ENCODE measurements at places on chromosomes 1 and 21. TPM values are rescaled to one million over a fixed set of nuclear protein-coding genes. Genes with fewer than 3 reads are reported as not detected.

Gene ZNF436
- 6.1 TPM for total RNA-seq

Gene IKBKE
- total RNA-seq: 9.0 TPM

Gene MSH4
- 0.49 TPM for total RNA-seq

Gene LCE1D
- total RNA-seq: not detected

Gene CDCA8
- 35.4 TPM for total RNA-seq

Gene ACBD3
- 38.5 TPM for total RNA-seq

Gene RHBDL2
- not detected for total RNA-seq

Gene DCST1
- total RNA-seq: not detected

- no peak overlapping the region for H3K27ac ChIP-seq
- H3K4me3 ChIP-seq: no peak overlapping the region
- H3K27me3 ChIP-seq: no peaks in the 10 kb centered on the region
- no peak for DNase-seq
- H3K4me1 ChIP-seq: no peaks in the 10 kb centered on the region
- no peaks in the 10 kb centered on the region for H3K36me3 ChIP-seq
Observed at GRCh38 chr1:221983444-221983843, 241.6 kb upstream of the DUSP10 start.

- no peak overlapping the region for H3K4me3 ChIP-seq
- H3K36me3 ChIP-seq: no peaks in the 10 kb centered on the region
- no peaks in the 10 kb centered on the region for H3K4me1 ChIP-seq
- no peak for DNase-seq
Observed at GRCh38 chr1:76857973-76858372, 9.3 kb upstream of the ST6GALNAC5 start.

DNA sequence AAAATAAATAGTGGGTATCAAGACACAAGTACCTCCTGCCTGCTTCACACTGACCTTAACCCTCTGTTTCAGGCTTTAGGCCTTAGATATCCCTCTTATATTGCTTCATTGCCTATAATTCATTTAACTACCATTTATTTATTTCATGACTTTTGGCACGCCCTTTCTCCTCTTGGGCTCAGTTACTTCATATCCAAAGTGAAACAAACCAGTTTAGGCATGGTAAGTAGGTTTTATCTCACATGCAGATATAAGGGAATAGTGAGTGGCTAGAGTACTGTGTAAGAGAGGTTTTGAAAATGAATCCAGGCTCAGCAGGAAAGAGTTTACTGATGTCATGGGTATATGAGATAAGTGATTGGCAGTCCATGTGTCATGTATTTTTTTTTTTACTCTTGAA, 69.8 kb upstream of the BEND5 start:
- no peaks in the 10 kb centered on the region for H3K36me3 ChIP-seq
- H3K27ac ChIP-seq: no peak overlapping the region
- no peaks in the 10 kb centered on the region for H3K4me1 ChIP-seq
- DNase-seq: no peak

GRCh38 chr1:54371038-54371941, 34.9 kb downstream of the SSBP3 start:
- no peaks in the 10 kb centered on the region for H3K36me3 ChIP-seq
- H3K4me3 ChIP-seq: no peak overlapping the region
- H3K27ac ChIP-seq: no peak overlapping the region
- H3K4me1 ChIP-seq: no peaks in the 10 kb centered on the region
- H3K27me3 ChIP-seq: no peaks in the 10 kb centered on the region
- DNase-seq: no peak

GRCh38 chr1:152022474-152022873, 14.3 kb downstream of the S100A11 start:
- H3K36me3 ChIP-seq: no peaks in the 10 kb centered on the region
- peaks cover 18% of the 10 kb centered on the region for H3K4me1 ChIP-seq
- no peak overlapping the region for H3K4me3 ChIP-seq

GRCh38 chr1:86714159-86714558, 9.8 kb downstream of the SH3GLB1 start:
- no peak overlapping the region for H3K27ac ChIP-seq
- no peaks in the 10 kb centered on the region for H3K36me3 ChIP-seq
- no peaks in the 10 kb centered on the region for H3K27me3 ChIP-seq
- DNase-seq: no peak

GRCh38 chr1:176479971-176480370, 17.0 kb downstream of the PAPPA2 start:
- no peak overlapping the region for H3K4me3 ChIP-seq
- DNase-seq: no peak
- H3K27me3 ChIP-seq: peaks cover 1% of the 10 kb centered on the region
- no peaks in the 10 kb centered on the region for H3K4me1 ChIP-seq
- no peaks in the 10 kb centered on the region for H3K36me3 ChIP-seq

DNA sequence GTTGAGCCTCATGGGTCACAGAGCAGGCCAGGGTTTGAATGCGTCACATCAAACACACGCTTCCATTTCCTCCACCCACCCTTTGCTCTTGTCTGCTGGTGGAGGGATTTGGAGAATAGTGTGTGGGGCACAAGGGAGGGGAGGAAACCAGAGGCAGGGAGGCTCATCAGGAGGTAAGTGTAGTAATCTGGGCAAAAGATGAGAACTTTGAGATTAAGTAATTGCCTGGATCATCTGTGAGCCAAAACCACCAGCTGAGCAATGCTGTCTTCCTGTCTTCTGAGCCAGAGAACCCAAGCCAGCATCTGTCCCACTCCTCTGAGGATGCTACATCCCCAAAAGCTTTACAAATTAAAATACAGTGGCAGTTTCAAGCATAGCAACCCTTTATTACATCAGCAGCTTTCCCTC, 45.2 kb downstream of the C8B start:
- H3K4me1 ChIP-seq: peaks cover 9% of the 10 kb centered on the region
- DNase-seq: no peak
- no peak overlapping the region for H3K27ac ChIP-seq

DNA sequence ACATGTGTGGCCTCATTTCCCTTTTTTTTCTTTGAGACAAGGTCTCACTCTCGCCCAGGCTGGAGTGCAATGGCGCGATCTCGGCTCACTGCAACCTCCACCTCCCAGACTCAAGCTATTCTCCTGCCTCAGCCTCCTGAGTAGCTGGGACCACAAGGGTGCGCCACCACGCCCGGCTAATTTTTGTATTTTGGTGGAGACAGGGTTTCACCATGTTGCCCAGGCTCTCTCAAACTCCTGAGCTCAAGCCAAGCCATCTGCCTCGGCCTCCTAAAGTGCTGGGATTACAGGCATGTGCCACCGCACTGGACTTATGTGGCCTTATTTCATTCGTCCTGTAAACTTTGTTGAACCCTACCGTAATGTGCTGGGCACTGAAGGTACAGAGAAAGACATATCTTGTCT, 569 bp upstream of the WARS2 start:
- H3K27ac ChIP-seq: no peak overlapping the region
- peak; percentile 56 for DNase-seq
- H3K4me3 ChIP-seq: peak overlapping the region; percentile 45
- no peaks in the 10 kb centered on the region for H3K27me3 ChIP-seq
- no peaks in the 10 kb centered on the region for H3K36me3 ChIP-seq

- no peaks in the 10 kb centered on the region for H3K4me1 ChIP-seq
- no peak overlapping the region for H3K4me3 ChIP-seq
- H3K27me3 ChIP-seq: no peaks in the 10 kb centered on the region
- no peak overlapping the region for H3K27ac ChIP-seq
- peaks cover 3% of the 10 kb centered on the region for H3K36me3 ChIP-seq
Observed at GRCh38 chr21:32380940-32381339, 11.9 kb downstream of the URB1 start.

- DNase-seq: peak; percentile 67
- H3K4me1 ChIP-seq: peaks cover 7% of the 10 kb centered on the region
- no peaks in the 10 kb centered on the region for H3K36me3 ChIP-seq
- peak overlapping the region; percentile 86 for H3K4me3 ChIP-seq
- peak overlapping the region; percentile 94 for H3K27ac ChIP-seq
Observed at GRCh38 chr1:109214695-109215623, 1.2 kb downstream of the SARS1 start.

DNA sequence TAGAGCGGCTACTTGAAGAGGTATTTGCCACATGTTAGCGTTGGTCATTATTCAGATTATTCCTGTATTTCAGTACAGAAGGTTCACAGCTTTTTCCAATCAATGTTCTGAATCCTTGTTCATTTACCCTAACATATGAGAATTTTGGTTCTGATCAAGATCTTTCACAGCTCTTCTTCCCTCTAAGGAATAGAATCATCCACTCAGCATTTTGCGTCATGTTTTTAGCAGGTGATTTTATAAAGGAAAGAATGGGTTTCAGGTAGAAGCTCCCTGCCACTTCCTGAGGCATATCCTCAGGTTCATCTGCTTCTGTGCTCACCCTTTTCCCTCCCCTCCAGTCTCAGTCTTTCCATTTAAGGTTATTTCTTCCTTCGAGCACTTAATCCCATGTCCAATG, 66.4 kb downstream of the NPHS2 start:
- H3K4me1 ChIP-seq: no peaks in the 10 kb centered on the region
- DNase-seq: no peak
- no peaks in the 10 kb centered on the region for H3K27me3 ChIP-seq
- no peaks in the 10 kb centered on the region for H3K36me3 ChIP-seq
- H3K27ac ChIP-seq: no peak overlapping the region

DNA sequence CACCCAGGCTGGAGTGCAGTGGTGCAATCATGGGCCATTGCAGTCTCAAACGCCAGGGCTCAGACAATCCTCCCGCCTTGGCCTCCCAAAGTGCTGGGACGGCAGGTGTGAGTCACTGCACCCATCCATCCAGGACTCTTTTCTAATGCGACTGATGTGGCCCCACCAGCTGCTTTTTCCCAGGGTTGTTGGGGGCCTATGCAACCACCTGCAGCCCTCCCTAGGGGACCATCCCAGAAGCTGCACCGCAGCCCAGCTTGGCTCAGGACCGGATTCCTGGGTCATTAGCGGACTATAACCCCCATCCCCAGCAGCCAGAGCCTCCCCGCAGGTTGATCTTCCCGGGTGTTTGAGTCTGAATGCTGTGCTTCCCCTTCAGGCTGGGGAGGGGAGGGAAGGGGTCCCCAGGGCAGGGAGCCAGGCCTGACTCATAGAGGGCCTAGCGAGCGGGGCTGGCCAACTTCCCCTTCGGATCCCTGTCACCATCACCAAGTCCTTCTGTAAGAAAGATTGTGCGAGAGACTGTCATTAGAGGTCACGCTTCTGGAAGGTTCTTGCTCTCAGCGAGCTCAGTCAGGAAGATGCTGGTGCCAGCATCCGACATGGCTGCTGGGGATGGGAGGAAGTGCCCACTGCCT, 108.7 kb upstream of the ACTRT2 start:
- H3K27me3 ChIP-seq: no peaks in the 10 kb centered on the region
- no peaks in the 10 kb centered on the region for H3K36me3 ChIP-seq
- DNase-seq: no peak
- H3K27ac ChIP-seq: no peak overlapping the region
- H3K4me1 ChIP-seq: no peaks in the 10 kb centered on the region
- no peak overlapping the region for H3K4me3 ChIP-seq

DNA sequence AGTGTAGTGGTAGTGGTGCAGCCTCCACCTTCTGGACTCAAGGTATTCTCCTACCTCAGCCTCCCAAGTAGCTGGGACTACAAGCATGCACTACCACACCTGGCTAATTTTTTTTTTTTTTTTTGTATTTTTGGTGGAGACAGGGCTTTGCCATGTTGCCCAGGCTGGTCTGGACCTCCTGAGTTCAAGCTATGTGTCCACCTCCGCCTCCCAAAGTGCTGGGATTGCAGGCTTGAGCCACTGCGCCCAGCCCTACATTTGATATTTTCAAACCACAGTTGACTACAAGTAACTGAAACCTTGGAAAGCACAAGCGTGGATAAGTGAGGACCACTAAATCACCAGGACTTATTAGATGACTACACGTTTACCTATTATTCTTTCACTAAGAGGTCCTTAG, 10.0 kb upstream of the PDPN start:
- no peak overlapping the region for H3K4me3 ChIP-seq
- H3K4me1 ChIP-seq: no peaks in the 10 kb centered on the region
- H3K27ac ChIP-seq: no peak overlapping the region
- DNase-seq: no peak
- no peaks in the 10 kb centered on the region for H3K36me3 ChIP-seq
- no peaks in the 10 kb centered on the region for H3K27me3 ChIP-seq

DNA sequence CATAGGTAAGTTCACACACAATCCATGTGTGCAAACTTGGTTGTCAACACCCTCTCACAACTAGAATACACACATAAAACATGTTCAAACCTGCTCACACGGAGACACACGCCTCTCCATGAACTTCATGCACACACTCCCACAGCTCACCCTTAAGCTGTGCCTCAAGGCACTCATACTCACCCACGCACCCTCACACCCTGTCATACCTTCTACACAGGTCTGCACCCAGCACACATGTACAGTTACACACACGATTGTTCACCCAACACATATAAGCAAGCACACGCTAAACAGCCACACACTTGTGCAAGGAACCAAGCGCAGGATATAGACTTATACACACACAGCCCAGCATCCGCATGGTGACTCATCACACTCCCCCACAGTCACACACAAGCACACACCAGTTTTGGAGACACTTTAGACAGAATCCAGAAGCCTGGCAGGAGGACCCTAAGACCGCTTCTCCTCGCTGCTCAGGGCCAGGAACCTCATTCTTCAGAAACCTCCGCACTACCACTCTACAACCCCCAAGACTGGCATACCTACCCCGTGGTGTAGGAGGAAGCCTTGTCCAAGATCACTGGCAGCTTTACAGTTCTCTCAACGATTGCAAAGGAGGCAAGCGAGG, 58.7 kb upstream of the ZC3H12A start:
- no peaks in the 10 kb centered on the region for H3K4me1 ChIP-seq
- no peak for DNase-seq
- H3K4me3 ChIP-seq: no peak overlapping the region
- no peaks in the 10 kb centered on the region for H3K27me3 ChIP-seq
- no peak overlapping the region for H3K27ac ChIP-seq
- H3K36me3 ChIP-seq: no peaks in the 10 kb centered on the region

DNA sequence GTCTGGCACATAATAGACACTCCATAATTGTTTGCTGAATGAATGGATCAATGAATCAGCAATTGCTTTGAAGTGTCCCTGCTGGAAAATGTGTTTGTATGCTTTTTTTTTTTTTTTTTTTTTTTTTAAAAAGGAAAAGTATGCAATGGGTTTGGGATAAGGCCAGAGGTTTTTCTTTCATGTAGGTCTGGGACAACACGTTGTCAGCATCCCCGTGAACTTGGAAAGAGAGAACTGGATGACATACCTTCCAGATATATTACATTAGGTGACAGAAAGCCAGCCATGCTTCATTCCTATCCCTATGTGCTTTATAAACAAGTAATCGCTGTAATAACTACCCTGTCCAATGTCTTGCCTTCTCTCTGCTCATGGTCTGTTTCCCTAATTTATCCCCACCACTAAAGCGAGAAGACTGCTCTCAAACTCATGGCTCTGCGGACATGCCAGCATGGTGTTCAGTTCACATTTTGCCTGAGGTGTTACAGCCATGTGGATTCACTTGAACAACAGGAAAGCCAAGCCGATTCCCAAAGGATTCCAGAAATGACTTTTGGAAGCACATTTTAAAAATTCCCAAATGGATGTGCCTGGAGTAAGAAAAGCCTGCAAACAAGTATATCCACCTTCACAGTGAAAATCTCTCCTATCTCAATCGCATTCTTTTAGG, 34.8 kb upstream of the GREM2 start:
- H3K27me3 ChIP-seq: no peaks in the 10 kb centered on the region
- peaks cover 18% of the 10 kb centered on the region for H3K4me1 ChIP-seq
- H3K36me3 ChIP-seq: no peaks in the 10 kb centered on the region
- no peak overlapping the region for H3K4me3 ChIP-seq
- DNase-seq: no peak
- no peak overlapping the region for H3K27ac ChIP-seq
